T-helper 22 cell (primary cell): ENCODE measurements at places on chromosomes 7 and 10.

GRCh38 chr7:106597751-106598546, 63.0 kb downstream of the CCDC71L start:
- DNase-seq: no peak

DNA sequence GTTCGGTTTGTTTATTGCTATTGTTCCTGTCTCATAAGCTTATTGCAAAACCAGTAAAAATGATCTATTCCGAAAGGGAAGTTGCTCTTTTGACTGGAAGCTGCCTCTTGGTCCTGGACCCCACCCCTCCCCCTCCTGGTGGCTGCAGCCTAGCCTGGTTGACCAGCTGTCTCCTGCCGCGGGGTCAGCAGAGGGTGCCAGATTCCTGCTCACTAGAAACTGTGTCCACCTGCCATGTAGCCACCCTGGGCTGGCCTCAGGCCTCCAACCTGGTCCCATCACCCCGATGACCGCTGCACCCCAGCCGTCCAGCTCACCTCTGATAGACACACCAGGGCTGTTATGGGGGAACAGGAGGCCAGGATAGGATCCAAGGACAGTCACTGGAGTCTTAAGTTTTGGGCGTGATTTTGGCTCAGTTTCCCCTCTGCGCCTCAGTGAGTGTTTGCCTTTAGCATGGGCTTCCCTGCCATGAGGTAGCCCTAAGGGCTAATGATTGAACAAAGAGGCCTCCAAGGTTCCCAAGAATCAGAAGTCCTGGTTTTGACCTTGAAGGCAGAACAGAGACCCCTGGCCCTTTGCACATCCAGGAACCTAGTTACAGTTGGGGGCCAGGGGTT, 32.9 kb upstream of the SLF2 start:
- no peak for DNase-seq

GRCh38 chr7:108072116-108072515, 58.0 kb downstream of the LAMB4 start:
- DNase-seq: no peak

DNA sequence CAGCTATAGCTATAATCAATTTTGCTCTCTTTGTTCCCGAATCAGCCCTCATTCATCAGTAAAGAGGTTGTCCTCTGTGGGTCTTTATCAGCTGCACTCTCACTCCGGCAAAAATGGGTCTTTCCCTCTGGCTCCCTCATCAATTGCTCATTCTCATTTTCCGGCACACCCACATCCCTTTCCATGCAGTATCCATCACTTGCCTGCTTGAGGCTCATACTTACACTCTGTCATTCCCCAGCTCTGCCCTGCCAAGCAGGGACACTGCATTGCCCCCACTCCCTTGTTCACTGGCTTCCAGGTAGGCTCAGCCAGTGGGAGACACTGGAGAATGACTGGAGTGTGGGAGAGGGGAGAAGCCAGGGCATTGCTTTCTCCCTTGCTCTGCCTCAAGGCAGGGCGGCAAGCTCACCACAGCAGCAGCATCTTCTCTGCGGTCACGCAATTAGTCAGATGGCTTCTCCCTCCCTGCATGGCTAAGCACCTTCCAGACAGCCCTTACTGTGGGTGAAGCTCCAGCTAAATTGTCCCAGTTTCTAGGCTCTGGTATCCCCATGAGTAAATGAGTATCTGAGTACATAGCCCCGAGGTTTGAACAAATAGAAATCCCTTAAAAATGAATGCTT, 470.7 kb upstream of the LRRN3 start:
- no peak for DNase-seq

GRCh38 chr10:74585231-74586087, 240.9 kb upstream of the KAT6B start:
- DNase-seq: peak; percentile 20

DNA sequence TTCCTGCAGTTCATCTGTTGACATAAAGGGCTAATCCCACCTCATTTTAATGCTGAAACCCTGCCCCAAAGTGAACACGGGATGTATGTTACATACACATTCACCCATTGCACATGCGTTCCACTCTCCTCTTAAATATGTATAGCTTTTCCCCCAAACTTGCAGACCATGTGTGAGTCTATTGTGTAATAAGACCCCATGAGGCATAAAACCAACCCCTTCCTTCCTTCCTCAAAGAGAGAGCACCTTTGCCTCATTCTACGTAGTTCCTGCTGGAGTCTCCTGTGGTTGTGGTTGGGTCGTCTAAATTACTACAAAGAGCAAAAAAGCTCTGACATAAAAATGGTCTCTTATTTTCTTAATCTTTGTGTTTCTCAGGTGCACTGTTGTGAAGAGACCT, 345.7 kb upstream of the KLF6 start:
- DNase-seq: peak; percentile 41

DNA sequence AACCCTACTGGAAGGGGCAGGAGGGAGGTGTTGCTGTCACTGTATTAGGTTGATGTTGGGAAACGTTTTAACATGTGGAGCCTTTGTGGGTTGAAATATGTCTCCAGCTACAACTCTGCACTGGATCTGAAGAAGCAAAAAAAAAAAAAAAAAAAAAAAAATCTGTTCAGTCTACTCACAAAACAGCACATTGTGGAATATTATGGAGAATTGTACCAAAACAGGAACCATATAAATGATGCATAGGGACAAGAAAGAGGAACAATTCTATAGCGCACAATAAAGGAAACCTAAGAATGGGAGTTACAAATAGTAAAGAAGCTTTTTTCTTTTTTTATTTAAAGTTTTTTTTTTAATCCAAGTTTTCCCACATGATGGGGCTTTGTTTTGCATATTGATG, 63.8 kb downstream of the CCSER2 start:
- no peak for DNase-seq

DNA sequence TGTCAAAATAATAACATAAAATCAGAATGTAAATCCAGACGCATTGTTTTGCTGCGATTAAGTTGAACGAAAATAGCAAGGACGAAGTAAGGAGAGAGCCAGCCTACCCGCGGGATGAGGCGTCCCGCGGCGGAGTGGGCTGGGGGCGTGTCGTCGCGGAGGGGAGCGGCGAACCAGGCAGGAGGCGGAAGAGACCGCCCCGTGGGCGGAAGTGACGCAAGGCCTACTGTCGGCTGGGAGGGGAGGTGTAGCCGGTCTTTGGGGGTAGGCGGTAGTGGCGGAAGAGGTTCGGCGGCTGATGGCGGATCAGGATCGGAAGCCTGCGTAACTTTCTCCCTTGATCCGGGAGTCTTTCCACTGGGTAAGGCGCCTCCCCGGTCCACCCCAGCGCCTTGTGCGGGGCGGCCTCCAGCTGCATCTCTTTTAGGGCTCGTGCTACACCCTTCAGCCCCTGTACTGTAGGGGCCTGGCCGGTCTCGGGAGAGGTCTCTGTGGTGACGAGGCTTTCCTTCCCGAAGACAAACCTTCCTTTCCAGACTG, at the start of gene TAX1BP1:
Gene TAX1BP1, plus strand, starts transcription at position 254 of the 540 bp plus-strand sequence. CDS start 8,363 bp downstream, outside the sequence.
- peak; percentile 93 for DNase-seq

DNA sequence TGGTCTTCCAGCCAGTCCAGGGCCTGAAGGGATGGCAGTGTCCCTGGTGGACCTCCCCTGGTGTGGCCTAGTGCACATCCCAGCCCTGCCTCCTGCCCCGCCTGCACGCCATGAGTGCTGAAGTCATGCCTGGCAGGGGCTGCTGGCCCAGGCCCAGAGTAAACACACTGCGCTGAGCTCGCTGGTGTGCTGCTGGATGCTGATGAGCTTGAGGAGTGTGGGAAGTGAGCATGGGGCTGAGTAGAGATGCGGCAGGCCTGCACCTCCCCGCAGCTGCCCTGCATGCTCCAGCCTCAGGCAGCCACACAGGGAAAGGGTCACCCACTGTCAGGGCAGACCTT, 43.2 kb downstream of the HTRA1 start:
- no peak for DNase-seq

- no peak for DNase-seq
These were observed 163.2 kb upstream of the SHH start for GRCh38 chr7:155975490-155975889.

- no peak for DNase-seq
These were observed 587.2 kb upstream of the MKI67 start for GRCh38 chr10:128713471-128713870.

DNA sequence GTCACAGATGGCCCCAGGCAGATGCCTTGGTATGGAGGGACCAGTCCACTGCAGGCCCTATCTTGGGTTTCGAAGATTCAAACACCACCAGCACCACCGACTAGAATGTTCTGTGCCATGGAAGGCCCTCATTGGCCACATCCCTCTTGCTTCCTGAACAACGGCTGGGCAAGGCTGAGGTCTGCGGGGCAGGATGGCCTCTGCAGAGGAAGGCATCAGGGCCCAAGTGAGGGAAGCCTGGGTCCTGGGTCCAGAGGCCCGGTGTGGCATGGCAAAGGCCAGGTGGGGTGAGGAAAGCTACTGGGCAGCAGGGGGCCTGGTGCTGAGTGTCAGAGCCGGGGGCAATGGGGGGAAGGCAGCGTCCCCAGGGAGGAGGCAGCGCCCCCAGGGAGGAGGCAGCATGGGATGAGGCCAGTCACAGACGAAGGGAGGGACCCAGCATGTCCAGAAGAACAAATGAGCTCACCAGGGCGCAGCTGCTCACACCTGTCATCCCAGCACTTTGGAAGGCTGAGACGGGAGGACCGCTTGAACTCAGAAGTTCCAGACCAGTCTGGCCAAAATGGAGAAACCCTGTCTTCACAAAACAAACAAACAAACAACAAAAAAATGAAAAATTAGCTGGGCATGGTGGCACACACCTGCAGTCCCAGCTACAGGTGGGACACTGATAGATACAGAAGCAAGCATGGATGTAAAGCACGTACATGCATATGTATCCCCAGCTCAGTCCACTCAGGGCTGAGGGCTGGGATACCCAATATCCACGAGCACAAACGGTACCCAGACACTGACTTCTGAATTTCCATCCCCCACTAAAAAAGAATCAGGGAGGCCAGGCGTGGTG, 64.4 kb downstream of the PROSER2 start:
- DNase-seq: no peak

GRCh38 chr10:59625721-59626522, 83.7 kb downstream of the SLC16A9 start:
- DNase-seq: peak; percentile 4

DNA sequence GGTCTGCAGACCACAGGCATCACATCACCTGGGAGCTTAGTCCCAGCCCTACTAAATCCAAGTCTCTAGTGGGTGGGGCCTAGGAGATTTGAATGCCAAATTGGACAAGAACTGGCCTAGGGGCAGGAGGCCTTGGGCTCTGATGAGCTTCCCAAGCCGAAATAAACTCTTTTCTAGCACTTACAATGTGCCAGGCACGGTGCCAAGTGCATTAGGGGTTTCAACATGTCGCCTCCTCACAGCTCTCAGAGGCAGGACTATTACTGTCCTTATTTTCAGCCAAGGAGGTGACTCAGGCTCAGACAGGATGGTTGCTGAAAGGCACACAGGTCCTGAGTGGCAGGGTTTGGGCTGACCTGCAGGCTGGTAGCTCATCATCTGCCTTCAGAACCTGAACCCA, 9.2 kb upstream of the CPA1 start:
- no peak for DNase-seq

- no peak for DNase-seq
These were observed 767.7 kb downstream of the TYW1 start for GRCh38 chr7:67764289-67764688.

GRCh38 chr10:61304746-61305145, 148.4 kb downstream of the TMEM26 start:
- DNase-seq: no peak

GRCh38 chr7:128831994-128832879, 2.0 kb downstream of the FLNC start:
- DNase-seq: no peak

- peak; percentile 7 for DNase-seq
These were observed 46.0 kb upstream of the CDK1 start for GRCh38 chr10:60732198-60732806.

- no peak for DNase-seq
These were observed 7.2 kb downstream of the RBM17 start for GRCh38 chr10:6095810-6096570.

DNA sequence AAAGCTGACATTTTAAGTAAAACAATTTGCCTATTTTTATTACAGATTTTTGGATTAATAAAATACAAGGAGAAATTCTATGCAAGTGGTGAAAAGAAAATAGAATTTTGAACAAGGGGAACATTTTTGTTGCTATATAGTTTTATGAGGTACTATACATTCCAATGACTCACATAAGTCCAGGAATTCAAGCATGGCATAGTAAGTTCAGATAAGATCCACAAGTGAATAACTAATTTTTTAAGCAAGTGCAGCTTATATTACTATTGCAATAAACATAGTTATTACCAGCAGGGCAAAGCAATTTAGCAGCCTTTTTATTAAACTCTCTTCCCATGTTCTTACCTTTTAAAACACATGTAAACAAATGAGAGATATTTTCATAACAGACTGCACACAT, 1123.5 kb upstream of the LRRN3 start:
- DNase-seq: no peak

DNA sequence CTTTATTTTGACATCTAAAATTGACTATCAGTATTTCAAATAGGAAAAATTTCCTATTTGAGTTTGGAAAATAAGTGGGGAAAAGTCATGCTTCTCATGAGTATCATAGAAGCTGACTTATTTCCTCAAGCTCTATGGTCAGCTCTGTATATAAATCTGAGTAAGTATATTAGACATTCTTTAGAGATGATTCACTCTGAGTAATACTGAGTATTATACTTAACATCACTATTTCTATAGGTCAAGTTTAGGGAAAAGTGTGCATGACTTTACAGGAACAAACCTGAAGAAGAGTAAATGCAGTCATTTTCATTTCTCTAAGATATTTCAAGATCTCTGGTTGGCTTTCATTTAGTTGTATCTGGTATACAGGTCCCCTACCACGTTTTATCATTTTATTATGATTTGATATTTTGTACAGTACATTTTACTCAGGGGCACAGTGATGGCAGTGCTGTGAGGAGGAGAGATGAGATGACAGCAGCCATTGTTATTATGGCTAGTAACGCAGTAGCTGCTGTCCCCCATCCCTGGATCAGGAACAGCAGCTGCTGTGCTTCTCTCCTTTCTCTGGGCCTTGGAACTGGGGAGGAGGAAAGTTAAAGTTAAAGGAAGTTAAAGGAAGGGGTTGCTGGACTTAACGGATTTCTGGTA, 15.2 kb downstream of the SND1 start:
- no peak for DNase-seq

- no peak for DNase-seq
These were observed 133.9 kb downstream of the MTPAP start for GRCh38 chr10:30215141-30215540.
